ENCODE measurements at places on chromosomes 12 and 14.
A peak's percentile ranks its signal among the peaks of the same experiment; 100 is the strongest.

DNA sequence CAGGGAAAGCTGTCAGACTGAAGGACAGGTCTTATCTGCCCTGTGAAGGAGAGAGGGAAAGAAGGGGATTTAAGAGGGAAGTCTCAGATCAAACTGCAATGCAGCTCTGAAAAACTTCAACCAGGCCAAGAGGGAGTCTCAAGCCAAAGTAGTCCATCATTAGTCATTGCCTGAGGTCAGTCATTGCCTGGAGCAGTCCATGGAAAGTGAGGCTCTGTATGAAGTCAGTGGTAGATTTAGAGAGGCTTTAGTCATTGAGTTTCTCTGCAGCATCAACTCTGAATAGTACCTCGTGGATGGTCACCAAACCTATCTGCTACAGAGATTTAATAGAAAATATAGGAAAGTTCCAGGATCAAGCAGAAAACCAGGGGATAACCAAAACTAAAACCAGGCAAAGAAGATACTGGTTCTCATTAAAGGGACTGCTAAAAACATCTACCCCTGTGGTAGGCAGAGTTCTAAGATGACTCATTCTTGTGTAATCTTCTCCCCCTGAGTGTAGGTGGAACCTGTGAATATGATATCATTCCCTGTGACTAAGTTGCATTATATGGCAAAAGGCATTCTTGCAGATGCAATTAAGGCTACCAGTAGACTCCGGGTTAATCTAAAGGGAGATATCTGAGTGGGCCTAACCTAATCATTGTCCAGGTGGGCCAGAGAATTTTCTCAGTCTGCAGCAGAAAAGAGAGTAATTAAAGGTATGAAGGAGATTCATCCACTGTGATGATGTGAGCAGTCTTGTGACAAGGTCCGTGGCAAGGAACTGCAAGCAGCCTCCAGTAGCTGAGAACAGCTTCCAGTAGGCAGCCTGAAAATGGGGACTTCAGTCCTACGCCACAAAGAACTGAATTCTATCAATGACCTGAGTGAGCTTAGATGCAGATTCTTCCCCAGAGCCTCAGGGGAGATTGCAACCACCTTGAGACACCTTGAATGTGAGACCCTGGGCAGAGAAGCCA is 123.1 kb downstream of the GALC start:
- DNase-seq = peak; percentile 94

DNA sequence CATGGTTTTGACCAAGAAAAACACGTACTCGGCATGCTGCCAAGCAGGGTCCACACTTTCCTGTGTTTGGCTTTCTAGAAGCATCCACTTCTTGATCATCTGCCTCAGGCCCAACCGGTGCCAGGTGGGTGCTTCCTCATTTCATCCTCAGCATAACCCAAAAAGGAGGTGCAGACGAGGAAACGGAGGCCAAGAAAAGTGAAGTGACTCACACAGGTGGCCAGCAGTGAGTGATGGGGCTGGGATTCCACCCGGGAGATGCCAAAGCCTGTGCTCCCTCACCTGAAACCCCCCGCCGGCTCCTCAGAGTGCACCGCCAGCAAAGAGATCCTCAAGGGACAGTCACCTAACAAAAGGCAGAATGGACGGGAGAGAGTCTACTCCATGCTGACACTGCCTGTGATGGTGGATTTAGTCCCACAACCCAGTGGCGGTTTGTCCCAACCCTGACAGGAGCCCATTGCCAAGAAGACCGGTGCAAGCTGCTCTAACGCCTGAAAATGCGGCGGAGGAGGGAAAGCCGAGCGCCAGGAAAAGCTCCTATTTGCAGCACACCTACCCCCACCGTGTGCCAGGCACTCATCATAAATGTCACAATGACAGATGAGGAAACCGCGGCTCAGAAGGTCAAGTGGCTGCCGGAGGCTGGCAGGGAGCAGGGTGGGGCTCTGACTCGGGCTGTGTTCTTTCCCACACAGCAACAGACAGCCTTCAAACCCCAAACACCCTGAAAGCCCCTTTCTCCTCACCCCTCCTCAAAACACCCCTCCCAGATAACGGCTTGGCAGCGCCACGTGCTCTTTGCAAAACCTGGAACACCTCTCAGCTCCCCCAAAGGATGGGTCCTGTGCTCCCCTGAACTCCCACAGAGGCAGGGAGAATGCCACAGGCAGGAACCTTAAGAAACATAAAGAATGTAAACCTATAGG is 18.8 kb downstream of the BCL11B start:
- no peak for DNase-seq

DNA sequence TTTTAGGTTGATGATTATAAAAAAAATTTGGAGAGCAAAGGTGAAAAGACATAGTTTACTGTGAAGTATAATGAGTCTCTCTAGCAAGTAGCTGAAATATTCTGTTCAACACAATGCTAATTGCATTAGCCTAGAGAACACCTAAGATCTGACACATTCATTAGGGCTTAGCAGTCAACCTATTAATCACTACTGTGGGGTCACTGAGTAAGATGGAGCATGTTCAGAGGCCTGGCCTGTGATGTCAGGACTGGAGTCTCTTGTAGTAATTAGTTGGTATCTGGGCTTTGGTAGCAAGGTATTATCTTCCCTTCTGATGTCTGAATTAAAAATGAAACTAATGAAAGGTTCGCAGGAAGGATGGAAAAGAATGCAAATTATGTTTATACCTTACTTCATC is 112.7 kb downstream of the SLC16A7 start:
- no peak for DNase-seq

GRCh38 chr12:12533238-12533829 is 29.3 kb downstream of the DUSP16 start:
- peak; percentile 71 for DNase-seq

GRCh38 chr12:108525681-108526080 is 10.6 kb downstream of the FICD start:
- DNase-seq = peak; percentile 66

DNA sequence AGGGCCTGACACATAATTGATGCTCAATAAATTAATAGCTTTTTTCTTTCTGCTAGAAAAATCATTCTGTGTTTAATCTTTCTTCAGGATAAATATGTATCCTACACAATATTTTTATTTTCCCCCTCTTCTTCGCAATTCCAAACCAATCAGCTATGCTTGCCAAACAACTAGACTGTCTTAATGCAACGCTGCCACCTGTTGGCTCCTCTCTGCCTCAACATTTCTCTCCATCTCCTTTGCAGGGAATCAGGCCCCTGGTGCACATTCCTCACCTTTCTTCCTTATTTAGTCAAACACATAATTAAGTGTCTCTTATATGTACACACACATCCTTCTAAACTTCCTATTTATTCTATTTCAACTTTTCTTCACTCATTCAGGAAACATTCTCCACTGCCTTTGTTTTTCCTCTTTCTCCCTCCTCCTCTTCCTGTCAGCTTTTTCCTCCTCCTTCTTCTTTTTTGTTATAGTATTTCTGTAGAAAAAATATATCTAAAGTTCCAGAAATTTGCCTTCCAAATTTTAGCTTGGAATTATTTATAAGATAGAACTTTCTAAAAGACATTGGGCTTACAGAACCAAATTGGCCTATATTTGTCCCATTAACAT is 406.0 kb downstream of the PRKD1 start:
- no peak for DNase-seq

DNA sequence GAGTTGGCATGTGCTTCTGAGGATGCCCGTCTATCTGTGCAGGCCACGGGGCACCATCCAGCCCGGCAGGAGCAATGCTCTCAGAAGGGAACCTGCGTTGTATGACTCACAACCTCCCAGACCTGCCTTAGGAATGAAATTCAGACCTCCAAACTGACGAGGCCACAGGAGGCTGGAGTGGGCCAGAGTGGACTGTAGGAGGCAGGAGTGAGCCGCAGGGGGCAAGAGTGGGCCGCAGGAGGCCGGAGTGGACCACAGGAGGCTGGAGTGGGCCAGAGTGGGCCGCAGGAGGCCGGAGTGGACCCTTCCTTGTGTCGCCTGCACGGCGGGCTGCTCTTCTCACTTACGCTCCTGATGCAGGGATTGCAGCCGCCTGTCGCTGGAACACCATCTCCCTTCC is 11.1 kb upstream of the FBRSL1 start:
- DNase-seq = no peak

GRCh38 chr14:96509457-96510090 is 7.4 kb downstream of the PAPOLA start:
- DNase-seq = no peak

GRCh38 chr12:47206450-47207339 is 126.9 kb upstream of the AMIGO2 start:
- no peak for DNase-seq

DNA sequence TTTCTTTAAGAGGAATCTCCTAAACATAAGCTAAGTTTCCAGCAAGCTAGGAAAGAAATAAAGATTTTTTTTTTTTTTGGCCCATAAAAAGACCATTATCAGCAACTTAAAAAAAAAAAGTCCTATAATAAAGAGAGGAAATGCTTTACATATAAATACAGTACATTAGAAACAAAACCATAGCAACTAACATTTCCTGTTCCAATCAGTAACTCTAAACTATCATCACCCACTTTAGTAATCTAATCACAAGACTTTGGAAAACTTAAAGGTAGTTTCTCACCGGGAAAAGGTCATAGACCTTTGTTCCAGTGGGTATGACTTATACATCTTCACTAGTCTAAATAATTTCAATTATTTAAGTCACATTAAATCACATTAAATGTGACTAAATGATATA is 11.1 kb downstream of the SPTSSA start:
- DNase-seq = no peak

DNA sequence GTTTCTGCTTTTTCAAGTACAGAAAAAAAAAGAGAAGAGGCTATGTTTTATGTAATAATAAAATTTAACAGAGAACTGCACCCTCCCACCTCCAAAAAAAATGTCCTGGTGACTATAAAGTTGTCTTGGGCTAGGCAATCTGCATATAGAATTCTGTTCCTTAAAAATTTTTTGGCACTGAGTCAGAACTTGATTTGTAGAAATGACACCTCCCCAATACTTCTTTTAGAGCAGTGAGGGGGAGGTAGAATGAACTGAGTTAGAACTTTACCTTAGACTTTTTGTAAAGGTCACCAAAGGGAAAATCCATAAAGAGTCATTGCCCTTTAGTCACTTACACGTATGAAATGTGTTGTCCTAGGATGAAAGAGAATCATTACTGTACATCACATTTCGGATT is 80.0 kb downstream of the BTG1 start:
- DNase-seq = no peak

- DNase-seq = peak; percentile 77
Observed at GRCh38 chr12:63990828-63991547, 146.5 kb downstream of the SRGAP1 start.

GRCh38 chr14:72565917-72566316 is 328.0 kb downstream of the DPF3 start:
- DNase-seq = no peak
